ENCODE measurements at places on chromosomes 6 and 20. TPM values are rescaled to one million over a fixed set of nuclear protein-coding genes. Genes with fewer than 3 reads are reported as not detected.

C20orf141 gene
- total RNA-seq: not detected

GPR63 gene
- 0.20 TPM for total RNA-seq

ZNF831 gene
- total RNA-seq: not detected

LY6G6D gene
- not detected for total RNA-seq

ECT2L gene
- total RNA-seq: not detected

SLC22A7 gene
- total RNA-seq: not detected

SLA2 gene
- 0.03 TPM for total RNA-seq

PCSK2 gene
- not detected for total RNA-seq

PXDC1 gene
- 61.8 TPM for total RNA-seq

GABRR1 gene
- total RNA-seq: not detected

NOP56 gene
- 122 TPM for total RNA-seq

CTCFL gene
- not detected for total RNA-seq

CST4 gene
- total RNA-seq: 0.33 TPM

Measured in smooth muscle cell of the pulmonary artery (primary cell).